ENCODE measurements at places on chromosomes 5 and 9. TPM values are rescaled to one million over a fixed set of nuclear protein-coding genes. Genes with fewer than 3 reads are reported as not detected.

Gene LRRC26
- polyA plus RNA-seq = not detected

Gene SLC34A1
- polyA plus RNA-seq = 211 TPM

Gene C7
- polyA plus RNA-seq = 158 TPM

Gene DPH7
- 23.2 TPM for polyA plus RNA-seq

Gene CETN3
- 50.0 TPM for polyA plus RNA-seq

Gene CNTNAP3
- 0.99 TPM for polyA plus RNA-seq

Gene STPG3
- polyA plus RNA-seq = not detected

Gene PRUNE2
- 12.6 TPM for polyA plus RNA-seq

Gene NUTM2F
- not detected for polyA plus RNA-seq

Gene CCL27
- not detected for polyA plus RNA-seq

Gene PCDH1
- polyA plus RNA-seq = 37.3 TPM

Gene STC2
- polyA plus RNA-seq = 2.1 TPM

Gene PLAC8L1
- polyA plus RNA-seq = not detected

Gene CD14
- 43.8 TPM for polyA plus RNA-seq

Gene SAXO1
- polyA plus RNA-seq = not detected

Gene FAM78A
- polyA plus RNA-seq = 1.6 TPM

Gene PDE6A
- not detected for polyA plus RNA-seq

Gene LHX3
- polyA plus RNA-seq = not detected

Gene DOLK
- polyA plus RNA-seq = 17.0 TPM

Gene MEGF10
- 0.09 TPM for polyA plus RNA-seq

Gene NRG2
- polyA plus RNA-seq = 4.6 TPM

Gene CXCL14
- 414 TPM for polyA plus RNA-seq

Gene CRHBP
- polyA plus RNA-seq = 67.7 TPM

Gene PRDM9
- not detected for polyA plus RNA-seq

Gene HCN1
- polyA plus RNA-seq = not detected
